ENCODE measurements at places on chromosomes 12 and 14. TPM values are rescaled to one million over a fixed set of nuclear protein-coding genes. Genes with fewer than 3 reads are reported as not detected.

- DNase-seq: no peak
Measured at GRCh38 chr14:64865992-64866391, 13.7 kb downstream of the SPTB start.

DNA sequence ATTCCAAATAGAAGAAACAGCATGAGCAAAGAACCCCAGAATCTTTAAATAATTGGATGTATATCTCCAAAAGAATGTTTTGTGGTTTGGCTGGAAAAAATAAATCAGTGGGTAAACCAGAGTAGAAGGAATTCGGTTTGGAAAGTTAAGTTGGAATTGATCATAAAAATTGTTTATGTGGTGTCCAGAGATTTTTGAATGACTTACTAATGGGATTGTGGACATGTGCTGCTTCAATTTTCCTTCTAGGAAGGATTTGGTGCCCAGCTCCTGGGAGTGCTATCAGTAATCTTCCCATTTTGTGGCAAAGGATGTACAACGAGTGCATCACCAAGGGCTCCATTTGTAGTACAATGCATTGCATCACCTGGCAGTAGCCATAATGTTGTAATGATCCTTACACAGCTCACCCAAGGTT, 224.8 kb downstream of the SLC16A7 start:
- no peak for DNase-seq

DNA sequence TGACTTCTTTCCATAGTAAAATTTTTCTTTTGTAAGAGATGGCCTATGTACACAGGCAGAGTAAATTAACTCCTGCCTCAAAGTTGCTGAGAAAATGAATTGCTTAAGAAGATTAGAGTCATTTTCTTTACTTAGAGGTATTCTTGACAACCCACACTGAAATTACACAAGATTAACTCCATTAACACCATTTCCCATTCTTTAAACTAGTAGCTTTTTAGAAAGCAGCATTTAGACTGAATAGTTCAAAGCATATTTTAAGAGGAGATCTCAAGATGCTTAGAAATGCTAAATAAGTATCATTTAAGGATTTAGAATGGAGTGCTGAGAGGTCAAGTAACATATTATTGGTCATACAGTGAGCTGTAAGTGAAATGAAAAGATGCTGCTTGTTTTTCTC, 35.5 kb downstream of the PUS7L start:
- DNase-seq: no peak

KLHL33 gene
- total RNA-seq: 0.78 TPM
